ENCODE measurements at places on chromosomes 6 and 20.

DNA sequence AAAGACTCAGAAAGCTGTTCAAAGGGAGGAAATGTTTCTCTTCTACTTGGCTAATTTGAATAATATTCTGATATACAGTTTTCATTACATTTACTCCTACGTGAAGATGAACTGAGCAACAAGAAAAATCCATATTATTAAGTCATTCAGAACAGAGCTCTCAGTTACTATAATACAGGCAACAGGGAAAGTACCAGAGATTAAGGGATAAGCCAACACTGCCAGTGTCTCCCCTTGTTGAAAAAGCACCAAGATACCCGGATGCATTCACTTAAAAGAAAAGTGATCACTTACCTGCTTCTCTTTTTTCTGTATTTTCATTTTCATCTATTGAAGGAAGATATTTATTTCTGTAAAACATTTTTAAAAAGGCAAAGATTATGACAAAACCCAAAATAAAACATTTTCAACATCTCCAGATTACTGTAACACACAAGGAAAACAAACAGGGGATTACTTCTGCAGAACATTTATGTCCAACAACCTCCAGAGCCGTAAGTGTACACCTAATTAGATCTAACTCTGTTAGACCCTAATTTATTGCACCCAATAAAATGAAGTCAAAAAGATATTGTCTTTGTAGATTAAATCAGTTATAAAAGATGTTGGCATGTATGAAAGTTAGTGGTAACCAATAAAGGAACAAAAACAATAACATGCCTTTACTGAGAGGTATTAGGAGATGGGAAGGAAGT, 67.0 kb downstream of the CHD6 start:
- no peak for DNase-seq

DNA sequence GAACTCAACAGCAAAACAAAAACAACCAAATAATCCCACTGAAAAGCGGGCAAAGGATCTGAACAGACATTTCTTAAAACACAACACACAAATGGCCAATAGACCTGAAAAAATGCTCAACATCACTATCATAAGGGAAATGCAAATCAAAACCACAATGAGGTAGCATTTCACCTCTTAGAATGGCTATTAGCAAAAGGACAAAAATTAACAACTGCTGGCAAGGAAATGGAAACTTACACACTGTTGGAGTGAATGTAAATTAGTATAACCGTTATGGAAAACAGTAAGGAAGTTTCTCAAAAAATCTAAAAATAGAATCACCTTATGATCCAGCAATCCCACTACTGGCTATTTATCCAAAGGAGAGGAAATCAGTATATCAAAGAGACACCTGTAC, 20.9 kb downstream of the FAM8A1 start:
- DNase-seq, result no peak

DNA sequence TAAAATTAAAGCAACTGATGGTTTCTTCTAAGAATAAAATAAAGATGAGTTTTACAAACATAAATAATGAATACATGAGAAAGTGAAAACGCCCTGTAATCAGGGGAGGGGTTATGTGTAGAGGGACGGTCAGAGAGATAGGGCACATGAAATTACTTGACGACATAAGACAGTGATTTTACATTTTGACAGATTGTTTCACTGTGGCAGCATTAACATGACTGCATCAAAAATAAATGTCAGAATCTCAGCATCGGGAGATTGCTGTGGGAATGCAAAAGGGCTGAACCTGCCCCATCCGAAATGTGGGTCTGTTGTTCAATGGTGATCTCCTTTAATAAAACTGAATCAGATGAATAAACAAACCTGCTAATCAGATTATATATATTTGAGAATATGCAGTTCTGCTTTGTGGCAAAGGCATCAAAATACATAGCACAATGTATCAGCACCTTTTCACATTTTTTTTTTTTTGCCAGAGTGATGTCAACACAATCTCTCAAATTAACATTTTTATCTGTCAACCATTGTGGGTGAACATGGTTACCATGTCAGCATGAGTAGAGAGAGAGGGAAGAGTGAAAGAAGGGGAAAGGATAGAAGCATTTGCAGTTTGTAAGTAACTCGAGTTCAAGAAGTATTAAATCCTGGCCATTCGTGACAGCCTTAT, 177.1 kb upstream of the MAN1A1 start:
- no peak for DNase-seq

GRCh38 chr6:135568379-135568778, 70.8 kb upstream of the AHI1 start:
- DNase-seq, result no peak

DNA sequence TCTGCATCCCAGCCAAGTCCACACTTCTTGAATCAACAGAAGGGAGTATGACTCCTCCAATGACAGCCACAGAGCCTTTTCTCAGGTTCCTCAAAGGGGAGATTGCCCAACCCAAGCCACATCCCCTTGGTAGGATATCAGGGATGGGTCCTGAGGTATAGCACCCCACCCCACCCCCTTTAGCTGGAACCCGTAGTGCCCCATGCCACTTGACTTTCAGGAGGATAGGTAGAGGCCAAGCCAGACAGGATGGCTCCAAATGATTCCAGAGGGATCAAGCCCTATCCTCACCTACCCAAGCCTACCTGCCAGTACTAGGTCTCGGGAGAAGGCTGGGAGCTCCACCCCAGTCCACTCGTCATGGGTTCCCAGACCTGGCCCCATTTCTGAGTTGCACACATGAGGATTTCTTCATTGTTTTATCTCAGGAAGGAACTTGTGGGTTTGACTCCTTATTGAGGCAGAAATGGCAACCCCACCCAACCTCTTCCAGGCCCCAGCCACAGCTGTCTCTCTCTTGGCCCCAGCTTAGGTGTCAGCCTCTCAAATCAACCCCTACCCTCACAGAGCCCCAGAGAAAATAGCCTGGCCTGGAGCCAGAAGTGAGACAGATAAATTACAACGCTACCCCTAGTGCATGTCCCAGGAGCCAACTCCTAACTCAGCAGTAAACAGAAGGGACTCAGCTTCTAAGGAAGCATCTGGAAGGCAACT, 3.6 kb downstream of the CCND3 start:
- no peak for DNase-seq

DNA sequence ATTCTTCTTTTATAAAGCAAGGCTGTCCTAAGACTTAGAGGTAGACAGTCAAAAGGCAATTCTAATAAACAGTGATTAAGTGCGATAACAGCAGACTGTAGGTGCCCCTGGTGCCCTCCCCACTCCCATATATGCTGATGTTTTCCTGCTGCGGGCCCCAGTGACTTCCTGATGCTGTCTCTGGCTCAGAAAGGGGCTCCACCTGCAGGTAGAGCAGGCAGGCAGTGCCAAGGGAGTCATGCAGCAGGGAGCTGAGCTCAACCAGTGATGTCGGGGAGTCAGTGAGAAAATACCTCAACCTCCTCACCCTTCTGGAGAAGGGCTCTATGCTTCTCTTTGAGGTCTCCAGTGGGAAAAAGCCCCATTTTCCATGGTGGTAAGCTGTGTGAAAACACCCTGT, 126.7 kb upstream of the SSTR4 start:
- no peak for DNase-seq

GRCh38 chr6:32933661-32934085, 7.2 kb downstream of the HLA-DMB start:
- no peak for DNase-seq

DNA sequence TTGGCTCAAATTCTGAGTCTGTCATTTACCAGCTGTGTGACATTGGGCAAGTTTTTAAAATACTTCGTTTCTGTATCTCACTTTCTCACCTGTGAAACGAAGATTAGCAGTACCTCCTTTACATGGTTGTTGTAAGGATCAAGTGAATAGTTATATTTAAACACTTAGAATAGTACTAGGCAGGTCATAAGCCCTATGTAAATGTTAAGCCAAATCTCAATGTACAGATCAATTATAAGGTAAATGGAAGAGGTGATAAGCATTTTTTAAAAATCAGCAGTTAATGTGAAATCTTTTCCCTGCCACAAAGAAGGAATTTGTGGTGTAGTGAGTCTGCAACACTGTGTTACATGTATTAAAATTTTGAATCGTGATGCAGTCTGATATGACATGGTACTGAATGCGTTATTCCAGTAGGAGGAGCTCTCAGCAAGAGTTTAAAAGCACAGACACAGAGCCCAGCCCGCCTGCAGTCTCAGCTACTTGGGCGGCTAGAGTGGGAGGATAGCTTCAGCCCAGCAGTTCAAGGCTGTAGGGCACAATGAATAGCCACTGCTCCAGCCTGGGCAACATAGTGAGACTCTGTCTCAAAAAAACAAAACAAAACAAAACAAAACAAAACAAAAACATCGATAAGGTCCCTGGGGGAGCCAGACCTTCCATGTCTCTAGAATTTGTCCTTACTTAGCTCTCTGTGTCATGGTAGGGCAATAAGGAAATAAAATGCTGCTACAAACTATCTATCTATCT, 46.0 kb downstream of the GTF2H5 start:
- peak; percentile 47 for DNase-seq

DNA sequence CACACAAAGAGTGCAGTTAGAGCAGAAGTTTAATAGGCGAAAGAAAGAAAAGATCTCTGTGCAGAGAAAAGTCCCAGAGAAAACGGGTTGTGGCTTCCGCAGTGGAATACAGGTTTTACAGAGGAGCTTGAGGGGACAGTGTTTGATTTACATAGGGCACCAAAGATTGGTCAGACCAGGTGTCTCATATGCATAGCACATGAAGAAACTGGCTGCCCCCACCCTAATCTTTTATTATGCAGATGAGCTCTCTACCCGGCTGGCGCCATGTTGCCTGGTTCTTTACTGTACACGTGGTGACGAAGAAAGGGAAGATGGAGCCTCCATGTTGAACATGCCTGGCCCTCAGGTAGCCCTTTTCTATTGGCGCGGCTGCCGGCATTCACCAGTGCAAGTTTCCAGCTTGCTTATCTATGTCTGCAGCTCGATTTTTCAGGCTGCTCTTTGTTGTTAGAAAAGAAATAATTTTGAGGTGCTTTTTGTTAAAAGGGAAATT, 47.4 kb downstream of the SLC35B3 start:
- no peak for DNase-seq

- DNase-seq, result no peak
Measured at GRCh38 chr6:169848946-169849345, 97.5 kb downstream of the ERMARD start.

DNA sequence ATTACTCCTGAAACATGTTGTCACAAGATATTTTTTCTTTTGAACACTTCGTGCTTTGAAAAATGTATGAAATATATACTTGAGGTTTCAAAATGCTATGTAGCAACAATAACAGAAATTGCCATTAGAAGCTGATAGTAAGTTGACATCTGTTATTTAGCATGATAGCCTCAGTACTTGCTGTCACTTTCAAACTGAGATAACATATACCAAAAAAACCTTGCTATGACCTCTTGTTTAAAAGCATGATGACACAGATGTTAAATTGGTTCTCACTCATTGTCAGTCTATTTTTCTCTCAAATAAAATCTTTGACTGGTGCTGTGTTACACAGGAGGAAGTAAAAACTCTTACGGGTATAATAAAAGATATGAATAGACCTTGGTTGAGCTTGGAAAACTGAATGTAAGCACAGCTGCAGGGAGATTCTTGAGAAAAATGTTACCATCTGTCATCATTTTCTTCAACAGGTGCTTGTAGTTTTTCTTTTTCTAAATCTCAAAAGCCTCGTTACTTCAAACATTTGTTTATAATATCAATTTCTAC, 18.6 kb downstream of the MOXD1 start:
- DNase-seq, result no peak

GRCh38 chr20:14707865-14708596, 370.6 kb upstream of the FLRT3 start:
- DNase-seq, result no peak

DNA sequence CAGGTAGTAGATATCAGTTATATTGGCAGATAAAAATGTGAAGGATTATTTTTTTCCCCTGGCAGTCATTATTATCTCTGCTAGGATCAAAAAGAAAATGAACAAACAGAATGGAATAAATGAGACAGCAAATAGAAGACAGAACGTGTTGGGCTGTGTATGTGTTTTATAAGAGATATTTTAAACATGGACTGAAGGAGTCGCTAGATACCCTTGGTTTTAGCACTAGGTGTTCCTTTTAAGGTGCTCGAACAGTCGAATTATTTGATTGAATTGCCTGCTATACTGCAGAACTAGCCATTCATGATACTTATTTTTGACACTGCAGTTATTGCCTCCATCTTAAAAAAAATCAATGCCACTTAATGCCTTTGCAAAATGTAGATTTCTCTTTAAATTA, 3.7 kb downstream of the GRIK2 start:
- DNase-seq, result no peak

DNA sequence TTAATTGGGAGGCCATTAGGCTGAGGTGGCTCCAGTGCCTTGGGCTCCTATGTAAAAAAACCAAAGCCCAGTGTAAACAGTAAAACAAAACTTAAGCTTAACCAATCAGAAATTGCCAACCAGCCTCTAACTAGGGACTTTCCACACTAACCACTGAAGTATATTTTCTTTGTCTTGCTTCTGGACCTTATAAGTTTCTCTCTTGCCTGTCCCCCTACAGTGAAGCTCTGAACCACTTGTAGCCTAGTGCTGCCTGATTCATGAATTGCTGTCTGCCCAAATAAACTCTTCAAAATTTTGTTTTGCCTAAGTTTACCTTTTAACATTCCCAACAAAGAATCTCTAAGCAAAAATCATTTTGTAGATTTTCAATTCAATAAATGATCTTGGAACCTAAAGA, 28.2 kb downstream of the POPDC3 start:
- DNase-seq, result no peak

GRCh38 chr20:50977066-50978021, 18.7 kb downstream of the MOCS3 start:
- no peak for DNase-seq

DNA sequence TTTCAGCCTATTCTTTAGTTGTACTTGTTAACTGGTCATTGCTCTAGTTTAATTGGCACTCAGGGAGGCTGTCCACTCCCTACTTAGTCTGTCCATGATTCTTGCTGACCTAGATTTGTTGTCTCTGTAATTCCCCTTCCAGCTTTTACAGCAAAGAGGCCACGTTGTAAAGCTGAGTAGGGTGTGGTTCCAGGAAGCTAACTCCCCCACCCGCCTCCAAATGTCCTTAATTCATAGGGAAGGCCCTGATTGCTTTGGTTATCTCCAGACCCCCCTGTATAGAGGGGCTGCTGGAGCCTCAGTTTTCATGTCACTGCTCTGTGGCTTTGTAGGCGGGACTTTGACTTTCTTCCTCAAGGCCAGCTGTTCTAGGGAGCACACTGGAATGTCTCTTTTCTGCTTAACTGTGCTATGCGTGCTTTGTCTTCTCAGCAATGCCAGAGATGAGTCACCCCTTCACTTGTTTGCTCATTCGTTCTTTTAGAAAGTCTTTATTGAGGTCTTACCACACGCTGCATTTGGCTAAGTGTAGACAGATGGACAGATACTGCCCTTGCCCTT, 175.1 kb upstream of the JAG1 start:
- DNase-seq, result no peak

DNA sequence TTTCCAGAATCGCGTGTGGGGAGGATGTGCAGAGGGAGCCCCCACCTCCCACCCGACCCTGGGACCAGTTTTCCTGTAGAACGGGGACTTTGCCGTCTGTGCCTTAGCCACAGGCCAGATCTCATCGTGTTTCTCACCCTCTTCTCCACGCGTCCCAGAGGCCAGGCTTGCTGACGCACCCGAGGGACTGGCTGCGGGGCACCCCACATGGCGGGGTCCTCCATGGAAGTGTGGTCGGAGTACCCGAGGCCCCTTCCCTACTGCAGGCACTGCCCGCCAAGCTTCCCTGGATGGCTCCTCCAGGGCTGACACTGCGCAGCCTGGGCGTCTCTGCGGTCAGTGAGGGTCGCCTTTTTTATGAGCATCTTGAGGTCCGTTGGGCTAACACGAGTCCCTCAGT, 346.5 kb downstream of the CDH4 start:
- DNase-seq, result no peak

GRCh38 chr20:13891575-13891974, 98.8 kb downstream of the SEL1L2 start:
- DNase-seq, result no peak

GRCh38 chr6:7974938-7975763, 64.6 kb upstream of the TXNDC5 start:
- no peak for DNase-seq

Data from GM12864 (cell line).